ENCODE measurements at places on chromosomes 3 and 15. TPM values are rescaled to one million over a fixed set of nuclear protein-coding genes. Genes with fewer than 3 reads are reported as not detected.

Gene VIPR1
- total RNA-seq = 18.7 TPM

Gene OCA2
- total RNA-seq = 4.9 TPM

Gene LXN
- total RNA-seq = 17.6 TPM

Gene LPCAT4
- total RNA-seq = 12.0 TPM

Gene SLC25A26
- 27.4 TPM for total RNA-seq

GRCh38 chr15:41401904-41402267 lies 410 bp downstream of the NDUFAF1 start:
- no peak for DNase-seq

DNA sequence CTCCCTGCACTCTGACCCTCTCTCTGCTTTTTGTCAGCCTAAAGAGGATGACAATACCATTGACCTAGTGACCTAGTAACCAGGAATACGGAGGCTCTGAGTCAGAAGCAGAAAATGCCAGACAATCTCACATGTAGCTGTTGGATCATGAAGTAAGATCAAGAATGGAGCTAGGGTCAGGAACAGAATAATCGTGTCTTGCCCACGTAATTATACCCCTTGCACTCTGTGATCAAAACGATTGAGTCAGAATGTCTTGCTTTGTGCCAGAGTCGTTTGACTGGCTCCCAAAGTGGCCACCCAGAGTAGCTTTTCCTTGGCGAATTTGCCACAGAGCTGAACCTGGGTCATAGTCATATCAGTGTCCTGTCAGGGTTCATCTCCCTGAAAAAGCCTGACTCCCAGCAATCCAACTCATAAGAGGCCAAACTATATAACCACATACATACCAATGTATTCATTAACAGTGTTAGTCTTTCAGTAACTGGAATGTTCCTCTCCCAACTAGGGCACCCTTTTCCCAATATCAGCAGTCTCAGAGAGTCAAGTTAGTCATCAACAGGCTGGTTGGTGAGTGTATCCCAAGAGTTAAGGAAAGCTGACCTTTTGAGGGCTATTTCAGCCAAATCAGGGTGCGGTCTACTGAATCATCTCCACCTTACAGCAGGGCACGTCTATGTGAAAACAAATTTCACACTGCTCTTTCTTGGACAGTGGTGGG lies 5.0 kb upstream of the CDV3 start:
- DNase-seq = no peak

DNA sequence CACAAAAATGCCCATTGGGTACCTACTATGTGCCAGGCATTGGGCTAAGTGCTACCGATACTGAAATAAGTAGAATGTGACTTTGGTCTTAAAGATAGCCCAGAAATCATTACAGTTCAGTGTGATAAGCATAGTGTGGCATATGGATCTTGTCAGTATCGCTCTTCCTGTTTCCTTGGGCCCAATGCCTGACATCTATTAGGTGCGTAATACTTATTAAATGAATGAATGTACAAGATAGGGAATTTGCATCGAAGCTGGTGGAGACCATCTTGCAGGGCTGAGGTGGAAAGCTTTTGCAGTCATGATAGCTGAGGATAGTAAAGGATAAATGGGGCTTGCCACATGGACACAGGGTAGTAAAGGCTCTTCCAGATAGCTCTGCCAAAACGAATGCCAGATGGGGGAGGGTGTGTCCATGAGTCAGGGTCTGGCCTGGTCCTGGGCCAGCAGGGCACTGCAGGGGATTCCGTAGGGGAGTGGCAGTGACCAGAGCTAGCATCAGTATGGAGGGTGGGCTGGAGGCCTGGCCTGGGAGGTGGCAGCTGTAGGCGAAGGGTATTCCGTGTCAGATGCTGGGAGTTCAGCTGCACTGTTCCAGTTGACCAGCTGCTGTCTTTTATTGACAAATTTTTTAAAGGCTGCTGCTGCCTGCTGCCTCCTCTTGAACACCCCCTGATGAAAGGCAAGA lies 23.5 kb downstream of the TSEN2 start:
- peak; percentile 90 for DNase-seq

GRCh38 chr3:13863965-13864595 lies 15.8 kb downstream of the WNT7A start:
- DNase-seq = no peak

GRCh38 chr3:174325834-174326700 lies 533.1 kb upstream of the NAALADL2 start:
- no peak for DNase-seq

DNA sequence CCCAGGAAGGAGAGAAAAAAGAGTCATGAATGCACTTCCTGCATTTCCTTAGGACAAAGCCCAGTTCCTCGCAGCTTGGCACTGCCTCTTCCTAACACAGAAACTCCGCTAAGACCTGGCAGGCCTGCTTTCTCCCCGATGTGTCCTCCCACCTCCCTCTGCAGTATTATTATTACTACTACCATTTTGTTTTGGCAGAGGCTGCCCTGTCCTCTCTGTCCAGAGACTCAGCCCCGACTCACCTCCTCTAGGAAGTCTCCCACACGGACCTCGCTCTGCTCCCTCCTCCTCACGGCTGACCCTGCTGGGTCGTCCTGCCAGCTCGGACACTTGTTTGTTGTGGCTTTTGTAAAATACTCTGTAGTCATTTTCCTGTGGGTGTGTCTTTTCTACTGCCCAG lies 107.2 kb upstream of the HACD2 start:
- DNase-seq = no peak

DNA sequence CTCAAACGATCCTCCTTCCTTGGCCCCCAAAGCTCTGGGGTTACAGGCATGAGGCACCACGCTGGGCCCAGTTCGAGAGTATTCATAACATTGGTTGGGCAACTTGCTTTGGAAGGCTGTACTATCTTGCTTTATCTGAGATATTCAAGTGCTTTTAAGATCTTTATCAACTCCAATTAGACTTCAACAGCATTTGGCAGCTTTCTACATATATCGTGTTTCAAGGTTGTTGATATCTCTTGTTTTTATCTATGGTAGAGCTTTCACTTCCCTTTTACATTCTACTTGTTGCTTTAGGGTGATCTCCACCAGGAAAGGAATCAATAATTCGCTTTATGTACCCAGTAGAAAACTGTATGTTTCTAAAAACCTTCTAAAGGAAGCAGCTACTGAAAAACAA lies 395.3 kb downstream of the IL5RA start:
- DNase-seq = no peak

- DNase-seq = no peak
Observed at GRCh38 chr3:120854908-120855526, 53.0 kb upstream of the STXBP5L start.

DNA sequence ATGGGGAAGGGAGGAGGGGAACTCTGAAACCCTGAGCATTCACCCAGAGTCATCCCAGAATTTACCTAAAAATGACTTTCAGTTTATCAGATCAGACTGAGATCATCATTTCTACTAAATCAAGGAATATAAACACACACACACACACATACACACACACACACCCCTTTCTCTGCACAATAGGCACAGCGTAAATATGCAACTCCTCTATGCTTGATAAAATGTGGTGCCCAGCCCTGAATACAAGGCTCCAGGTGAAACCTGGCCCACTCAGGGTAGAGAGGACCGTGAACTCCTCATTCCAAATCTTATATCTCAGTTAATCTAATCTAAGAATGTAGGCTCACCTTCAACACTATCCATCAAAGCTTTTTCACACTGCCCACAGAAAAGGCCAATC lies 31.8 kb upstream of the SEC22A start:
- DNase-seq = no peak

DNA sequence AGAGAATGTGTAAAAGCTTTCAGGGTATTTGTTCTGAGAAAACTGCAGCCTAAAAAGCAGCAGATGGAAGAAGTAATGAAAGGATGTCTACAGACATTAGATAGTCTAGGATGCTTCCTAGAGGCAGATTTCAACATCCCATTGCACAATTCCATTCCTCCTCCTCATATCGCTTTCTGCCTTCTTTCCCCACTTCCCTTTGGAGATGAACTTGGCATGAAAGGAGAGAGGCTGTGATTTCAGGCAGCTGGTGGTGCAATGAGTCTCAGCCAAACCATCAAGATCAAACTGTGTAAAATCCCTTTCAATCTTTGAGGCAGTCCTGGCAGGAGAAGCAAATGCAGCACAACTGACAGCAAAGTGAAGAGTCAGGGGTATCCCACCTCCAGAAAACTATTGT lies 438.7 kb upstream of the KCNMB2 start:
- DNase-seq = peak; percentile 56

GRCh38 chr3:128319741-128320141 lies 146.9 kb downstream of the DNAJB8 start:
- no peak for DNase-seq

DNA sequence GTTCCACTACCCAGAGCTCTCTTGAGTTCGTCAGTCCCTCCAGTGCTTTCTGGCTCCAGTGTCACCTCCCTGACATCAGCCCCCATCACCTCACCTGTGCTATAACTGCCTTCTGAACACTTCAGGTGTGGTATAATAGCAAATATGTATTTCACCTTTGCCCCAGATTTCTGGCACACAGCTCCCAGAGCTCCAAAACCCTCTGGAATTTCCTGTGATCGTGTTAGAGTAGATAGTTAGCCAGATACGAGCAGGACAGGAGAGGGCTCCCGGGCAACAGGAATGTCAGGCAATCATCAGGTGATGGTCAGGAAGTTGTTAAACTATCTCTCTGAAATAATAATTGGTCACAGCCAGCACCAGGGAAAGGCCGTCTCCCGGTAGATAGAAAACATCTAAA lies 22.6 kb upstream of the LIMD1 start:
- no peak for DNase-seq

DNA sequence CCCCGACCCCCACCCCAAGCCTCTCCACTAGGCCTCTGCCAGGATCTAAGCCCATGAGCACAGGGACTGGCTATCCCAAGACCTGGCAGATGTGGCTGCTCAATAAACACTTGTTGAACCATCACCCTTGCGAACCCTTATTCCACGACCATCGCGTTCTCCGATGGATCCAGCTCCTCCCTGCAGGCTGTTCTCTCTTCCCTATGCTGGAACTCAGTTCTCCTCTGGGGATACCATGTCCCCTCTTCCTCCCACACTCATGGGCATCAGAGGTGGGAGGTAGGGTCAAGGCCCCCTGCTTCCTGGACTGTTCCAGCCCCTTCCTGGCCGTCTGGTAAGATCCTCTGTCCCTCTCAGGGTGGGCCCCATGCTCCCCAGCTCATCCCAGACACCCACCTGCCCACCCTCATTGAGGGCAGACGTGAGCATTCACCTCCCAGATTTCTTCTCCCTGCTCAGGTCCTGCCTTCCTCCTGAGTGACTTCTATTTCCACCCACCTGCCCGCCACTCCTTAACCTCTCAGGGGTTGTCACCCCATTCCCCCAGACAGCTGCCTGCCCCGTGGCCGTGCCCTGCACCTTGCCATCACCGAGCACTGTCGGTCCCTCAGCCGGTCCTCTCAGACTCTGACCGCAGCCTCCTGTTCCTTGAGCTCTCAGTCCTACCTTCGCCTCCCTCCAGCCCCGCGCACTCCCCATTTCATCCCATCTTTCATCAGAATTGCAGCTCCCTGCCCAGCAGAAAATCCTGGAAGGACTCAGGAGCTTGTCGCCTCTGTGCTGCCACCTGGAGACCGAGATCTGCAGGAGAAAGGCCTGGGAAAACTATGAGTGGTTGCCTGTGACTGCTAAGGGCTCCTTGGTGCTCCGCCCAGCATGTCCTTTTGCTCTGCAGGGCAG lies 42.0 kb downstream of the PML start:
- DNase-seq = peak; percentile 84

- DNase-seq = no peak
Observed at GRCh38 chr3:64084640-64085039, 61.3 kb upstream of the PSMD6 start.

DNA sequence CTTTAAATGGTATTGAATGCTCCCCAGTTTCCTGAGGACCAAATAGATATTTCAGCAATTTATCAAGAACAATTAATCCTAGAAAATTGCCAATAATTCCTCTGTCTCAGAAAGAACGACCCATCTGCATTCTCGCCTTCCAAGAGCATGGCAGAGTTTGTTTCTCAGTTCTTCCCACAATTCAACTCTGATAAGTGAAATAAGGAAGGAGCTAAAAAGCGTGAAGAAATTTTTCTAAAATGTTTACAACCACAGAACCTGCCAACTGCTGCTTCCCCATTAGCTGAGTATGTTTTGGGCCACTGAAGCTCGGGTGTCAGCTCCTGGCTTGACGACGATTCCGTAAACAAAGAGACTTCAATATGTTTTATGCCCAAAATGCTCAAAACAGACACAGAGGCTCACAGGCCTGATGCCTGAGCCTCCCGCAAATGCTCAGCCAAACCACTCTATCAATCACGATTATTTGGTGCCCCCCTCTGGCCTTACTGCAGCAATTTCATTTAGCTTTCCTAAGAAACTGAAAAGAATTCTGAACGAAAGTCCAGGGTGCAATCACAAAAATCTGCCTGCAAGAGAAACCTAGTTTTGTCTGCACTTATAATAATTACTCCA lies 259.2 kb upstream of the CCDC54 start:
- DNase-seq = peak; percentile 89

DNA sequence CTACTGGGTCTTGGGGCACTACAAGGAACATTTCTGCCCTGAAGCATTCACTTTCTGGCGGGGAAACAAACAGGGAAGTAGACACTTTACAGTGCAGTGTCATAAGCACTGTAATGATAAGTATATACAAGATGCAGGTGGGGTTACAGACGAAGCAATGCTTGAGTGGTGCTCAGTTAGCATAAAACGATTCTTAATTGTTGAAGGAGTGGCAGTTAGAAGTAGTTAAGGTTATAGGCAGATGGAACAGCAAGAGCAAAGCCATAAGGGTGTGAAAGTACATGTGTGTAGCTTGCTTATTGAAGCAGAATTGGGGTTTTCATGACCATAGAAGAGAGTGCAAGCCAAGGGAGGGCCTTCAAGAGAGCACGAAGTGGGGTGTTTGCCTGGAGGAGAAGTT lies 46.2 kb downstream of the SLC25A26 start:
- no peak for DNase-seq

DNA sequence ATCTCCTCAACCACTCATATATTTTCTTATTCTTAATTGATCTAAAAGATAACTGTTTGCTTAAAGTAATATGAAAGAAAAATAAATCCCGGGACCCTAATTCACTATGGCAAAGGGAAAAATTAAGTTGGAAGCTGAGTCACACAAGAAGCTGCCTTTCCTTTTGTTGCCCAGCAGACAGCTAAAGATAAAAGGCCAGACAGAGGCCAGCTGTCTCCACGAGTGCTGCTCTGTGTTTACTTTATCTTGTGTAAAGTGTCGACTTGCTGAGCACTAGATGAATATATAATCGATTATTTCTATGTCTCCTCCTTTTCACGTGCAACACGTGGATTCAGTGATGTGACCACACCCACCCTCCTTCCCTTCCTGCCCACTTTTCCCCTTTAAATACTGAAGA lies 52.8 kb upstream of the NSMCE3 start:
- no peak for DNase-seq

- DNase-seq = no peak
Observed at GRCh38 chr15:89851673-89852341, 37.2 kb upstream of the ANPEP start.

- no peak for DNase-seq
Observed at GRCh38 chr3:130442284-130442683, 74.7 kb upstream of the COL6A6 start.
